ENCODE measurements at places on chromosomes 11 and 22.

- DNase-seq: no peak
Observed at GRCh38 chr11:79547256-79547655, 106.4 kb upstream of the TENM4 start.

DNA sequence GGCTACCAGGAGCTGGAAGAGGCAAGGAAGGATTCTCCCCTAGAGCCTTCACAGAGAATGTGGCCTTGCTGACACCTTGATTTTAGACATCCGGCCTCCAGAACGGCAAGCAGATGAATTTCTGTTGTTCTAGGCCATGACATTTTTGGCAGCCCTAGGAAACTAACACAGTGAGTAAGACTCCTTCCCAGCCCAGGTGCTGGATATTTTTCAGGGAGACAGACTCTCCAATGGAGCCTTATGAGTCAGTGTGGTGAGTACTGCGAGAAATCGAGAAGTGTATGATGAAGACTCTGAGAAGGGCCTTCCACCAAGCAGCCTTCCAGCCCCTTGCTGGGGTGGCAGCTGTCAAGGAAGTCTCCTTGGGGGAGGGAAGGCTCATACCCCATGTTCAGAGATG is 114.4 kb downstream of the OSBP2 start:
- no peak for DNase-seq

DNA sequence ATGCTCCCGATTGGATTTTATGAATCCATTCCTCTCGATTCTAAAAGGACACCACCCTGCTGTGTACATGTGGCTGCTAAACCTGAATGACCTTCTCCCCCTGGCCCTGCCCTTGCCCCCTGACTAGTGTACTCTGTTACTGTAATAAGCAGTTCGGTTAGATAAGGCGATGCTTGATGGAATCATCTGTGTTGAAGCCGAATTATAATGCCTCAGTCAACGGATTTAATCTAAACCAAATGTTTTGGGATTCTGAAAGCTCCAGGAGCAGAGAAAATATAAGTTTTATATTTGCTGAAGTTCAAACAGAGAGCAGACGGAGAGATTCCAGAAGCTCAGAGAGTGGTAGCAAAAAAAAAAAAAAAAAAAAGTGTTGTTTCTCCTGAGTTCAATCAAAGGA is 275.4 kb upstream of the MPPED2 start:
- DNase-seq: no peak

DNA sequence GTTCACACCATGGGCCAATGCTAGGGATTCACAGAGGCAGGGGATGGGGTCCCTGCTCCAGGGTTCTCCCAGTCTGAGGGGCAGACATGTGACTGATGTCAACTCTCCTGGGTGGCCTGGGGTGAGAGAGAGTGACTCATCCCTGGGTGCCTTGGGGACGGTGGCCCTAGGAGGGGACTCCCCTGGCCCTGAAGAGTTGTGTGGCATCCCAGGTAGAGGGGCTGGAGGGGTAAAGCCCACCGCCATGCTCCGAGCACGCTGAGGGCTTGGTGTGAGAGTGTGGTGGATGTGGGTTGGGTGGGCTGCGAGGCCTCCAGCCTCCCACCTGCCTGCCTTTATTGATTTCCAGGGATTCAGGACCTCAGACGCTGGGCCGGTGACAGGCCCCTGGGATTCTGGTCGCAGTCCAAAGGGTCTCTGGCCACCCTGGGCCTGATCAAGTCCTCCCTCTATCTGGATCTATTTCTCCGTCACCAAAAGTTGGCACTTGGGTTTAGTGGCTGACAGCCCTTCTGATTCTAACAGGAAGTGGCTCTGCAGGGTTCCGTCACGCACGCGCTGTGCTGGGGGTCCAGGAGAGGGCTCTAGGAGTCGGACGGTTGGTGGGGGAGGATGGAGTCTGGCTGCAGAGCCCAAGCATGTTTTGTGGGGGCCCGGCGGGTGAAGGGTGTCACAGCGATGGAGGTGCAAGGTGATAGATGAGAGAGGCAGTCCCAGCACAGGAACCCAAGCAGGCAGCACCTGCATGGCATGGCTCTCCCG is 27.3 kb upstream of the WNT7B start:
- DNase-seq: no peak

GRCh38 chr11:73240190-73240781 is 22.2 kb downstream of the P2RY2 start:
- DNase-seq: no peak

- no peak for DNase-seq
Observed at GRCh38 chr11:61895046-61895717, 3.8 kb upstream of the FADS3 start.

DNA sequence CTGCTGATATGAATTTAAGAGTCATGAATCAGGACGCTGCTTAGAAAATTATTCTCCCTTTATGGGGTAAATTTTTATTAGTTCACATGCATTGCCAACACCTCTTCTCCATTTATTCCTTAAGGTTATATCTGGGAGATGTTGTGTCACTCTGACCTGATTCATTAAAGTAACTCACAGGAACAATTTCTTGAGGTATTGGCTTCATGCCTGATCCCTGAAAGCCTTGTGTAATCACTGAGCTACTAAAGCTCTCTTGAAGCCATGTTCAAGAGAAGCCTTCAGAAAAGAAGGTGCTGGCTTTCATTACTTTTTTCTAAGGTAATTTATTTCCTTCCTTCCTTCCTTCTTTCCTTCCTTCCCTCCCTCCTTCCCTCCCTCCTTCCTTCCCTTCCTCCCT is 420.6 kb downstream of the RAB38 start:
- no peak for DNase-seq

DNA sequence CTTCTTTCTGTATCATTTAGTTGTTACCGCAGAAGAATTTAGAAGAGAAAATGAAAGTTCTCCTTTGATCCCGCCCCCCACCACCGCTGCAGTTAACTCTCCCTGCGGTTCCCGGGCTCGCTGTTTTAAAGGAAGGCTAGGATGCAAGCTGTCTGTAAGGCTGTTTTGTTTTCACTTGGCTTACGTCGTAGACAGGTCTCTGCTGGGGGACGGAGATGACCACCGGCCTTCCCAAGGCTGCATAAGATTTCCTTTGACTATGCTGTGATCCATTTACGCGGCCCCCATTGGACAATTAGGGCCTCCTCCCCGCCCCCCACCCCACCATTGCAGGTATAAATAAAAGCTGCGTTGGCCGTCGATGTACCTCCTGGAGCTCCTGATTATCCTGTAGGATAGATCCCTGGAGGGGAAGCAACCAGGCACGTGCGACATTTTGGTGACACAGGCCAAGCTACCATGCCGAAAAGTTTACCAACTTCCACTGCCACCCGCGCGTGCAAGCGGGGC is 1.4 kb upstream of the CPT1A start:
- DNase-seq: peak; percentile 70

GRCh38 chr11:19200410-19201201 is 1.2 kb downstream of the CSRP3 start:
- no peak for DNase-seq

All from stimulated activated CD4-positive, alpha-beta T cell treated with anti-CD3 and anti-CD28 coated beads, Interleukin-15, amount 100 ng/mL, for 24 hours (primary cell).